ENCODE measurements at places on chromosomes 16 and 17.

DNA sequence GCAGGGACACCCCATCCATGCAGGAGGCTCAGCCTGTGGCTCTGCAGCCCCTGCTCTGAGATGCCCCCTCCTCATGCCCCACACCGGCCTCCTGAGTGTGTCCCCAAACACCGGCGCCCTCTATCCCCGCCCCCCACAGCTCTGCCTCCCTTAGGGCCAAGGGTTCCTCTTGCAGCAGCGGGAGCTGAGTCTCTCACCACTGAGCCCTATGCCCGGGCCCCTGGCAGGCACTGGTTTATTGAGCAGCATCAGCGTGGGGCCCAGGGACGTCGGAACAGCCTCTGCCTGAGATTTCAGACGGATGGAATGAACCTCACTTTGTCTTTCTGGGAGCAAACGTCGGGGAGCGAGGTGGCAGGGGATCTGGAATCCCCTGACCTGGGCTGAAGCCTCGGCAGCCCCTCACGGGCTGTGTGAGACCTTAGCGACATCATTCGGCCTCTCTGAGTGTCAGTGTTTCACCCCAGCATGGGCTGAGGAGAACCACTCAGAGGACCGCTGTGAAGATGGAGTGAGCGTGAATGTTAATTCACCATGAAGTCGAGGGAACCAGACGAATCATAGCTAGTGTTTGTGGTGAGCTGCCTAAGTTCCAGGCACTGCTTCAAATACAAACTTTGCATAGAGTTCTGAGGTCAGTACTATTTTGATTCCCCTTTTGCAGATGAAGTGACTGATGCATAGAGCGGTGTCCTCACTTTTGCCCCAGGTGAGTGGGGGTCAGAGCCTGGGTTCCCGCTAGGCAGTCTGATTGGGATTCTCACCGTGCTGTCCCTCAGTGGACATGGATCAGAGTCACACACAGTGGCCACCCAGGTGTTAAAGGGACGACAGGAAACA lies 5.3 kb upstream of the C16orf74 start:
- DNase-seq = no peak

DNA sequence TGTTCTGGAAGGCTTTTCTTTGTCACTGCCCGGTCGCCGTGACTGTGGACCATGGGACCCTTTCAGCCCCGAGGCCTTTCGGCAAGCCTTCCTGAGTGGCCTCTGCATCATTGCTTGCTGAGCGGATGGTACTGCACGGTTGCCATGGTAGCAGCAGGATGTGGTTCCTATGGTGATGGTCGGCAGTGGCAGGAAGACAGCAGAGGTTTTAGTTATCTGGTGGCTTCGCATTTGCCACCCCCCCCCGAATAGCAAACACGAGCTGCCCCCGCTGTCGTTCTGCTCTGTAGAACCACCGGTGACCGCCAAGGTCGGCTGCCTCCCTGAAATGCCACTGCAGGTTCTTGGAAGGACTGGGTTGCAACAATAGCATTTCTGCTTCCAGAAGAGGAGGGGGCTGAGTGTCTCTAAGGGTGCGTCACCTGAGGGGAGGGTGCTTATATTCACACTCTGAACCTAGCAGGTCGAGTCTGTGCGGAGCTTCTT lies 76.6 kb downstream of the CMIP start:
- no peak for DNase-seq

DNA sequence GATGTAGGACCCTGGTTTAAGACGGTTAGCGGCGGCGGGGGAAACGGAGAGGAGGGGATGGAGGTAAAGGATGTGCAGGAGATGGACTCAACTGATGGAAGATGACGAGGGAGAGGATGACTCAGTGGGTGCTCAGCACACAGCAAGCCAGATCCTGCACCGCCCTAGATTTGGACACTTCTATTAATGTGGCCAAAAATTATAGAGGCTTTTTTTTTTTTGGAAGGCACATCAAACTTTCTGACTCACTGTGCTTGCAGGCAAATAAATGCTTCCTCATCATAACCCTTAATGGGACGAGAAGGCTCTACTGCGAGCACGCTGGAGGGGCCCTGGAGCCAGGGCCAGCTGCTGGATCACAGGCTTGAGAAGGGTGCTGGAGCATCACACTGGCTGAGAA lies 36.0 kb downstream of the RTN4RL1 start:
- no peak for DNase-seq

GRCh38 chr17:78225088-78225865 lies 6.2 kb upstream of the TMEM235 start:
- DNase-seq = no peak

GRCh38 chr17:40130352-40131042 lies 8.7 kb downstream of the MSL1 start:
- DNase-seq = no peak

DNA sequence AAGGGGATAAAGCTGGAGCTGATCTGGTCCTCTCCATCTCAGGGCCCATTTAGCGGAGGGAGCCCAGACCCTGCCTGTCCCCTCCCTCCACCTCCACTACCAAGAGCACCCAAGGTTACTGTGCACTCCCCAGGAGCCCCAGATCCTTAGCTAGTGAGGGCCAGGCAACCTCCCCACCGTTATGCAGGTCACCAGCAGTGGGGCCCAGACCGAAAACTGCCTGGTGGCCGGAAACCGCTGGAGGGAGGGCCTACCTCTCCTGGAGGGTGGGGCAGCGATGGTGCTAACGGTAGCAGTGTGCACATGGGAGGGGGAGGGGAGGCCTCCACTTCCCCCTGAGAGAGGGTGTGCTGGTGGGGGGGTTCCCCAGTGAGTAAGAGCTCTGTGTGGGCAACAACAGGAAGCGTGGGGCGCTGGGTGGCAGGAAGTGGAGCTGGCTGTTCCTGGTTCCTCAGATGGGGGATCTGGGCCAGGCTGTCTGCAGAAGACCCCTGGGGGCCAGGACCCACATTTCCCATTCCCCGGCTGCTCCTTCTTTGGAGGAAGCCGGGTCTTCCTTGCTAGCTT lies 4.4 kb downstream of the FMNL1 start:
- no peak for DNase-seq

GRCh38 chr17:39950871-39951348 lies 11.9 kb upstream of the GSDMA start:
- DNase-seq = no peak

DNA sequence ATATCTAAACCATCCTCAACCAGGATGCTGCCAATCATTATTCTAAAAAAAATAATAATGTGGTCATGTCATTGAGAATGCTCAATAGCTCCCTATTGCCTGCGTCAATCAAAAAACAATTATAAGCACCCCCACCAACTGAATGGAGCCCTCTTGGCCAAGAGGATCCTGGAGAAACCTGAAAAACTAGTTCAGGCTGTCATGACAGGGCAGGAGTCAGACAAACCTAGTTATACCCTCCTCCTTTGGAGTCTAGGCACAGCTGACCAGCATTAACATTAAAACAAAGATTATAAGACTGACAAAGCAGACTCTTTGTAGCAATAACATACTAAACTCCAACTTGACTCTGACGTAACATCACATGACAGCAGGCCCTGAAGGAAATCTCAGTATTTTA lies 119.2 kb upstream of the CCL2 start:
- no peak for DNase-seq

- DNase-seq = no peak
Measured at GRCh38 chr16:75402821-75403475, 30.4 kb downstream of the CFDP1 start.

GRCh38 chr17:42924891-42925290 lies 24.3 kb downstream of the G6PC1 start:
- no peak for DNase-seq

- no peak for DNase-seq
Measured at GRCh38 chr17:65324611-65325342, 187.6 kb downstream of the RGS9 start.

DNA sequence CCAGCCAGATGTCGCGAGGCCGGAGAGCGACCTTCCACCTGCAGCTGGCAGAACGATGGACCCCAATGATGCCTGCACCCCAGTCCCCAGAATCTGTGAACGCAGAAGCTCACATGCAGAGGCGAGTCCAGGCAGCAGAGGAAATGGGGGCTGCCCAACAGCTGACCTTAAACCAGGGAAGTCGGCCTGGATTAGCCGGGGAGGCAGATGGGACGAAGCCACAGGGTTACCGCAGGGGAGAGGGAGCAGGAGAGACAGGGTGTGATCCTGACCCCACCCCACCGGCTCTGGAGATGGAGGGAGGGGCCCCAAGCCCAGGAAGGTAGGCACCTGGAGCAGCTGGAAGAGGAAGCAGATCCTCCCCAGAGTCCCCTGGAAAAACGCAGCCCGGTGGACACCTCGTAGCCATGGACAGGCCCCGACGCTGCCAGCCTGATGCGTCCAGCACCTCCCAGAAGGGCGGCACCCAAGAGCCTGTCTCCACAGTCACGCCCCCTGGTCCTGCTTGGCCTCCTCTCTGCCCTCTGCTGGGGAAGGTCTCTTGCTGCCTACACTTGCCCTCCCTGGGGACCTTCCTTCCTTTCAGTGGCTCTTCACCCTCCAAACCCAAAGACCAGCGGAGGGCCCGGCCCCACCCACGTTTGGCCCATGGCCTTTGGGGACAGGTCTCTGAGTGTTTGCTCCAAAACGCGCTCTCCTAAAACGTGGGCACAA lies 37.3 kb downstream of the PIEZO1 start:
- DNase-seq = peak; percentile 75

GRCh38 chr17:27520491-27521185 lies 64.4 kb downstream of the KSR1 start:
- no peak for DNase-seq

DNA sequence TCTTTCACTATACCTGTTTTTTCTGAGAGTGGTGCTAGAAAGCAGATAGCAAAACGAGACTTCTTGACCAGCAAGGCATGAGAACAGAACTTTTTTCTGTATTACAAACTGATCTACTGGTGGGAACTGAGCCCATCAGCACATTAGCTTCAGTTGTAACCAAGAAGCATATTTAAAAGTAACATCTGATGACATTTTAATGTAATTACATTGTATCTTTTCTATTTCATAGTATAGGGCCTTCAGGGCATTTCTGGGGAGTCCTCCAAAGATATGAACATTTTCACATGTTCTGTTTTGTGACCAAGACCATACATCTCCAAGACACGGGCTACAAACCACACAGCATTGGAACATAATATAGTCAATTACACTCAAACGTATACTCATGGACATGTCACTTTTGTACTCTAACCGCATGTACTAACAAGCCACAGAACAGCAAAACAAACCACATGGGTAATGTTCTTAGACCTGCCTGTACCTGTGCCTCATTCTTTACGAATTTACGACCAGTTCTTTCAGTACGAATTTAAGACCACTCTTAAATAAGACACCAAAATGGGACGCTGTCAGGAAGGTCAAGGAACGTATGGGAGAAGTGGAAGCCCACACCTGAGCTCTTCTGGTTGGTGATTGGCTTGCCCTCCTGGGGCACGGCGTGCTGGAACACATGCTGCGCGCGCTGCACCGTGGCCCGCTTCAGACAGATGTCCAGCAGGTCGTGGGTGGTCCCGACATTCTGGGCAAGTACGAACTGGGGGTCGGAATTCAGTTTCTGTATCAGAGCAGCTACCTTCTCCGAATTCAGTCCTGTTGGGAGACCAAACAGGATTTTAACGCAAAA lies 825 bp downstream of the BLMH start:
- DNase-seq = peak; percentile 53

DNA sequence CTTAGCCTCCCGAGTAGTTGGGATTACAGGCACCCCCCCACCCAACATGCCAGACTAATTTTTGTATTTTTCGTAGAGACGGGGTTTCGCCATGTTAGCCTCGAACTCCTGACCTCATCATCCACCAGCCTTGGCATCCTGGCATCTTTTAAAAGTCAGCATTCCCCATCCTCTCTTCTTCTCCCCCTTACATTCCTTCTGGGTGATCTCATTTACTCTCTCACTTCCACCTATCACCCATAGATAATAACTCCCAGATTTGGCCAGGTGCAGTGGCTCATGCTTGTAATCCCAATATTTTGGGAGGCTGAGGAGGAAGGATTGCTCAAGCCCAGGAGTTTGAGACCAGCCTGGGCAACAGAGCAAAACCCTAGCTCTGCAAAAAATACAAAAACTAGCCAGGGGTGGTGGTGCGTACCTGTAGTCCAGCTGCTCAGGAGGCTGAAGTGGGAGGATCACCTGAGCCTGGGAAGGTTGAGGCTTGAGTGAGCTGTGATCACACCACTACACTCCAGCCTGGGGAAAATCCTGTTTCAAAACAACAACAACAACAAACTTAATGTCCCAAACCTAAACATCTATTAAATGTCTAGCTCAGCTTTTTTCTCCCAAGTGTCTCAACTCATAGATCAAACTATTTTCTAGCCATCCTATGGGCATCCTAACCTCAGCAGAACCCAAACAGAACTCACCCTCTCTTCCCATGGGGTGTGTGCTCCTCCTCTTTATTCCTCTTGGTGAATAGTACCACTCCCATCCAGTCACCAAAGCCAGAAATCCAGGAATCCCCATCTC lies 16.1 kb upstream of the SSTR2 start:
- DNase-seq = no peak

GRCh38 chr17:19768046-19768782 lies 20.1 kb upstream of the ALDH3A1 start:
- no peak for DNase-seq

- DNase-seq = no peak
Measured at GRCh38 chr17:36594626-36595401, 3.1 kb downstream of the DHRS11 start.

- no peak for DNase-seq
Measured at GRCh38 chr16:17939122-17939536, 397.4 kb downstream of the NPIPA8 start.

DNA sequence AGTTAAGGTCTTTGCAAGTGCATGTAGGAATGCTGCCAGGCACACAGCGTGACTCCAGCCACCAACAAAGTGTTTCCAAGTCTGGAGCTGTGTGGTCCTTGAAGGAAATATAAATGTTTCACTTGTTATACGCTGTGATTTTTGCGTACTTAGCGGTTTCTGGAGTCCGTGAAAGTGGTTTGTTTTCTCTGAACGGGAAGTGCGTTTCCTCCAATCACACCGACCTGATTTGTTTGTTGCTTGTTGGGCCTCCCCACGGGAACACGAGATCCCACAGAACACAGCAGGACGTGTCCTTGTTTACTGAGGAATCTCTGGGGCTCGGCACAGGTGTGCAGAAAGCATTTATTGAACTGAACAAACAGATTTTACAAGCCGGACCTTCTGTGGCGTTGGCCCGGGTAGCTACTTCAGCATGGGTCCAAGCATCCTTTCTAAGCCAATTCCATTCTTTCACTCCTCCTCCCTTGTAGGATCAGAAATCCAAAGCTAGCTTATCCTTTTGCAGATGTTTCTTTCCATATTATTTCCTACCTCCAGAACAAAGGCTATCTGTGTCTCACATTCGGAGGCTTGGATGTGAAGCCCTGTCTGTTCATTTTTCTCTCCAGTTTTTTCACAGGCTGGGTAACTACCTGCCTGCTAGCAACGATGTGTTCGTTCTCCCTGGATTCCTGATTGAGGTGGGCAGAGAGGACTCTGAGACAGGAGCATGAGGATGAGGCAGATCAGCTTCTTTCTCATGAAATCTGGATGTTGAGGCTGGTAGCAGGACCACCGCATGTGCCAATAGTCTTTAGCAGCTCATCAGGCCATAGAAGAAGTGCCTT lies 44.6 kb downstream of the ABAT start:
- peak; percentile 65 for DNase-seq

GRCh38 chr16:18834864-18835263 lies 33.5 kb upstream of the ARL6IP1 start:
- no peak for DNase-seq

- no peak for DNase-seq
Measured at GRCh38 chr16:8649829-8650554, 24.4 kb upstream of the ABAT start.

GRCh38 chr17:78132084-78132676 lies 1.6 kb downstream of the TMC8 start:
- peak; percentile 37 for DNase-seq
